ENCODE measurements at places on chromosomes 2 and 18.

DNA sequence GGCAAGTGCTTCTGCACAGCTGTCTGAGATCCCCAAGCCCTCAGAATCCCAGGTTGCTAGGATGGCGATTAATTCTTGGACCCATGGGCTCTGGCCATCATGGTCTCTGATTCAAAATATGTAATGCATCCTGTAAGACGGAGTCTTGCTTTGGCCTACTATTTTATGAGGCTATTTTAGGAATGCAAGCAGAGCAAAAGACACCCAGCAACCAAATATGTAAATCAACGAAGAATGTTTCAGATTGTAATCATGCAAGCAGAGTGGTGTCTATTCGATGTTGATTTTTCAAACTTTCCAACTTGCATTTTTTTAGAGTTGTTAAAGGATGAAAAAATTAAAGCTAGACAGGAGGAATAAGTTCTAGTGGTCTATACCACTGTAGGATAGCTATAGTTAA is 154.8 kb downstream of the COL6A3 start:
- DNase-seq = no peak

DNA sequence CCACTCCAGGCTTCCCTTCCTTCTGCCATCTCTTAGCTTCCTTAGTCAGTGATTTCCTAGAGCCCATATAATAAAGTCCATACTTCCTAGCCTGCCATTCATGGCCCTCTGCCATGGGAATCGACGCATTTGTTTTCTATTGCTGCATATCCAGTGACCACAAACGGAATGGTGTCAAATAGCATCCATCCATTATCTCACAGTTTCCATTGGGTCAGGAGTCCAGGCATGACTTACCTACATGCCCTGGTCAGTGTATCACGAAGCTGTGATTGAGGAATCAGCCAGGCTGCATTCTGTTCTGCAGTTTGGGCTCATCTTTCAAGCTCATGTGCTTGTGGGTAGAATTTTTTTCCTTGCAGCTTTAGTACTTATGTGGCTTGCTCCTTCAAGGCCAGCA is 209.7 kb upstream of the EPAS1 start:
- DNase-seq = no peak

DNA sequence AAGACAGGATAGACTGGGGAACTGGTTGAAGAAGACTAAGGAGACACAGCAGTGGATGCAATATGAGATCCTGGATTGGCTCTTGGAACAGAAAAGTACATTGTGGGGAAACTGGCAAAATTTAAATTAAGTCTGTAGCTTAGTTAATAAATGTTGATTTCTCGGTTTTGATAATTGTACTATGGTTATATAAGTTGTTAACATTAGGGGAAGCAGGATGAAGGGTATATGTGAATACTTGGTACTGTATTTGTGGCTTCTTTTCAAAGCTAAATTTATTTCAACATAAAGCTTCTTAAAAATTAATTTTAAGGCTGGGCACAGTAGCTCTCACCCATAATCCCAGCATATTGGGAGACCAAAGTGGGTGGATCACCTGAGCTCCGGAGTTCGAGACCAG is 103.8 kb downstream of the TMEM17 start:
- DNase-seq = no peak

DNA sequence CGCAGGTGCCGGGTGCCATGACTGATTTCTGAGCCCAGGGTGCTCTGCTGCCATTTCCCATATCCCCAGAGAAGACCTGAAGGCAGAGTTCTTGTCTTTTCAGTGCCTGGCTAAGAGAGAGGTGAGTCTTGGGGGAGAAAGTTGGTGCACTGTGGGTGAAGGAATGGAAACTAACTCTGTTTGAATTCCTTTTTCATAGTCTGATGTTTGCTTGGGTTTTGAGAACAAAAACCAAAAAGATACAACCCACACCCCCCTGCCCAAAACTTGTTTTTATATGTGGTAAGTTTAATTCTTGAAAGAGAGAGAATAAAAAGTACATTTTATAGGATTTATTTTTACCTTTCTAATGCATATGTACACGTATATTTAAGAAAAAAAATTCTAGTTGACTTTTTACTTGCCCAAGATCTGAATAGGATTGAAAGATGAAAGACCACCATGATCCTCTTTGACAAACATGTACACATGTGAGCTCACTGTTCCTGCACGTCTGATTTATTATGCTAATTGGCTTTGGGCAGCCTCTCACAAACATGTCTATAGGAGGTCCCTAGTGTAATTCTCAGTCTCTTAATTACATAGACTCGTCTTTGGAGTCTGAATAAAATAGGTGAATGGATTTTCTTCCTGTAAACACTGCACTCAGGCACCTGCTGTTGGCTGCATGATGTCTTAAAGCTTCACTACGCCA is 46.3 kb downstream of the ARL4C start:
- DNase-seq = no peak

DNA sequence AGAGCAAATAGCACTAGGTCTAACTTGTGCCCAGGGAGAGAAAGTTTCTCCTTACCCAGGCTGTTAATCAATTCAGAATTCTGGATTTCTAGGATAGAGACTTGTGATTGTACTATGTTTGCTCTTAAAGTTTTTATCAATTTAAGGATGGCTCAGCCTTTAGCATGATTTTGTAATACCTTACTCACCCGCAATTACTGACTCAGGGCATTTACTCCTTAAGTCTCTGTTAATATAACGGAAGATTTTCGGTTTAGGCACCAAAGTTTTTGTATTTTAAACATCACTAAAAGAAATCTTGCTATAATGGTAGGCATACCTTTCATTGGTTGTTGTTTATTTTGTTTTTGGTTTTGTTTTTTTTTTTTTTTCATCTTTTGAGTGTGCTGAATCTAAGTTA is 358.2 kb downstream of the RBM43 start:
- DNase-seq = no peak

DNA sequence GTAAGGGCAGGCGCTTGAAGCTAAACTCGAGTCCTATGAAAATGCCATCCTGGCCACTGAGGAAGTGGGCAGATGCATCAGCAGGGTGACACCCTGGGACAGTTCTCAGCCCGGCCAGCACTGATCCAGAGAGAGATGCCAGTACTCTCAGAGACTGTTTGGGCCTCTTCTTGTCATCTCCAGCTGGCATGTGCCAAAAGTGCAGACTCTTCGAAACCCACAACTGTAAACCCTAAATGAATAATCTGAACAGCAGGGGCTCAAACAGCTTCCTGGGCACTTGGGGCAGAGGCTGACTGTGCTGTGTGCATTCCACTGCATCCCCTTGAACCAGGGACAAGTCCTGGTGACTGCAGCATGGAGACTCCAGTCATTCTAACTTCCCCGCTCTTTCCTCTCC is 204.2 kb upstream of the SMAD2 start:
- DNase-seq = no peak

GRCh38 chr18:63159590-63159989 is 160.0 kb downstream of the BCL2 start:
- no peak for DNase-seq

DNA sequence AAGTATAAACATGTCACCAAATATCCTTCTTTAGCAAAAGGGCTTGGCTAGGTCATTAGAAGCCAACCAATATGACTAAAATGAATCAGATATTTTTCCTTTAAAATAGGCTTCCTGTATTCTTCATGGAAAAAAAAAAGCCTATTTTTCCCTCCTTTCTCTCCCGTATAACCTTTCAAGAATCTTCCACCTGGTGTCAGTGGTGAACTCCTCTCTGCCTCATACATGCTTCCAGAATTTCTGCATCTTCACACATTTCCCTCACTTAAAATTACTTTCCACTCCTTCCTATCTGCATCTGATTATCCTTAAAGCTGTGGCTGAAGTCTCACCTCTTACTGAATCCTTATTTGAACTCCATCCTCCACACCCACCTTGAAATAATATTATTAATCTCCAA is 116.9 kb upstream of the FANCL start:
- no peak for DNase-seq

DNA sequence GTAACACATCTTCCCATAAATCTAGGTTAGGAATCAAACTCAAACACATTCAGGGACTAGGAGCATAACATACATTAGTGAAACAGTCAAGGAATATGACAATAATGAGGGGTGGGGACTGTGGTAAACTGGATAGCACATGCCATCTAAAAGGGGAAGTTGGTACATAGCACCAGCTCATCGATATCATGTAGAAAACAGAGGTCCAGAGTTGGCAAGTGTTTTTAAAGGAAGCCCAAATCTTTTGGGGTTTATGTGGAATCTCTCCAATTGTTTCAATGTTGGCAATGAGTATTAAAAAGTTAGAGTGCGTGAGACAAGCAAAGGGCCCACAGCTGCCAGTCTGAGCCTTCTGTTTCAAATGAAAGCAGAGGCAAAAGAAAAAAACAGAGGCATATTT is 24.4 kb downstream of the KLF7 start:
- DNase-seq = no peak

DNA sequence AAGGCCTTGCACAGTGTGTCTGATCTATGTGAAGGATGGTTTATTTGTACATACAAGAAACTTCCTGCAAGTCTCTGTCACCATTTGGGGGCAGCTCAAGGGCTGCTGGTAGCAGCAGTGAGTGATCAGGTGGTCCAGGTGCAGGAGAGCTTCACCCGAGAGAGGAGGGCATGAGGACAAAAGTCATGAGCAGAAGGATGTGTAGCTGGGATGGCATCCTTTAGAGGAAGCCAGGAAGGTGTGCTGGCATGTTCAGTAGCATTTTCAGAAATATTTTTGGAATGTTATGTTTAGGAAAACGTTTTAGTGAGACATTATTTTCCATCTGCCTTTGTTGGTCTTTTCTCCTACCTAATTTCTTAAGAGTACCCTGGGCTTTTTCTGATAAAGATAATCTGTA is 31.9 kb downstream of the VWA3B start:
- DNase-seq = no peak

DNA sequence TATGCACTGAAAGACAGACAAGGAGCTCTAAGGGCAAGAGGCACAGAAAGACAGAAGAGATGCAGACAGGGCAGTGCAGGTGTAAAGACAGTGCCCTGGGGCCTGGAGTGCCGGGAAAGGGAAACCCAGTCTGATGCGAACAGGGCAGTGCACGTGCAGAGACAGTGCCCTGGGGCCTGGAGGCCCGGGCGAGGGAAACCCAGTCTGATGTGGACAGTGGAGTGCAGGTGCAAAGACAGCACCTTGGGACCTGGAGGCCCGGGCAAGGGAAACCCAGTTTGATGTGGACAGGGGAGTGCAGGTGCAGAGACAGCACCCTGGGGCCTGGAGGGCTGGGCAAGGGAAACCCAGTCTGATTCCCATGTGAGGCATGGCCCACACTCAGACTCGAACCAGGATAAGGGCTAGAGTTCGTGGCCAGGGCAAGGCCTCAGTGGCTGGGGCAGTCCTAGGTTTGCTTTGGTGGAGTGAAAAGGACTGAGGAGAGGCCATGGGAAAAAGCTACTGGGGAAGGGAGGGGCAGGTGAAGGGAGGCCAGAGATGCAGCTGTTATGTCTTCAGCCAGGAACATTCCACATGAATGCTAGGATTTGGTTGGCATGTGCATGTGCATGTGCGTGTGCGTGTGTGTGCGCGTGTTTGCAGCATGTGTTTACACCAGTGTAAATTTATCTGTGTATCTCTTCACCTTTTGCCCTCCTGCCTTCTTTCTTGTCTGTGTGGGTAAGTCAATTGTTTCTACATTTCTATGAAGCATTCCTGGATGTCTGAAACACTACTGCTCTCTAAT is 39.1 kb upstream of the DNMT3A start:
- no peak for DNase-seq

- no peak for DNase-seq
Measured at GRCh38 chr2:167607211-167607610, 640.2 kb downstream of the STK39 start.

DNA sequence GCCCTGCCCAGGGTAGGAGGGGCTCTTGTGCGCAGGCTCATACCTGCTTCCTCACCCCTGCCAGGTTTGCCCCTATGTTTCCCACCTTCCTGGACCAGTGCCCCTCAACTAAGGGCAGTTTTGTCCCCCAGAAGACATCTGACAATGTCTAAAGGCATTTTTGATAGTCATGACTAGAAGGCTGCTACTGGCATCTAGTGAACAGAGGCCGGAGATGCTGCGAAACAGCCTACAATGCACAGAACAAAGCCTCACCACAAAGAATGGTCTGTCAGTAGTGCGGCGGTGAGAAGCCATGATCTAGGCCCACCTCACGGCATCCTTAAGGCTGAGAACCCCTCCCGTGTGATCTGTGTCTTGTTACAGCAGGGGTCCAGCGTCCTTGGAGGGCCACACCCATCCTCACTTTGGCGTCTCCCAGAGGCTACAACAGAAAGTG is 96.0 kb downstream of the TMEM17 start:
- DNase-seq = no peak

GRCh38 chr18:2846636-2847316 is at the start of gene EMILIN2:
EMILIN2 (plus strand) TSS chr18:2847006; CDS start chr18:2847189, 183 bp downstream.
- no peak for DNase-seq

DNA sequence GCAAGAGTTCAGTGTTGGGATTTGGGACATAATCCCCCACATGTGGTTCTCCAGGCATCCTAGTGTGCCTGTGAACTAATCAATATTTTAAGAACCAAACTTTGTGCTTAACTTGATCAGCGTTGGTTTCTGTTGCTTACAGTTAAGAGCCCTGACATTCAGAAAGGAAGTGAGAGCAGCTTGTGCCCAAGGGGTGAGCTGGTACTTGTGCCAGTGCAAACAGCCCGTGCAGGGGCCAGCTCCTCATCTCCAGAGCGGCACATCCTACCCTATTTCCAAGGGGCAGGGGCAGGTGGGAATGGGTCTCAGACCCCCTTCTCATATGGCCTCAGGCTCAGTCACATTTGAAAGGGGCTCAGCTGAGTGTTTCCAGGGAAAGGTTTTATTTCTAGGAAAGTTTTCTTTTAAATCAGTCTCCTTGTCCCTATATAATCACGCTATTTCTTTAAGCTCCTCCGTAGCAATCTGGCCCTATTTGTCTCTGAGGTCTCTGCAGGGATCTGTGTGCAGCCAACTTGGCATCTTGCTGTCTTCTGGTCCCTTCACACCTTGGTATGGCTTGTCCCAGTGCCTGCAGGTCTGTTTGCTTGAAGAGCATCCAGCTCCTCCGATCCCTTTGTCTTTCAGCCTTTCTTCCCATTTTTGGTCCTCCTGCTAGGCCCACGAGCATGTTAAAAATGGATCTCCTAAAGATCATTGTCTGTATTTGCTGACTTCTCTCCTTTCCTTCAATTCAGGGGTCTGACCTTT is 358.9 kb downstream of the HRH4 start:
- no peak for DNase-seq

DNA sequence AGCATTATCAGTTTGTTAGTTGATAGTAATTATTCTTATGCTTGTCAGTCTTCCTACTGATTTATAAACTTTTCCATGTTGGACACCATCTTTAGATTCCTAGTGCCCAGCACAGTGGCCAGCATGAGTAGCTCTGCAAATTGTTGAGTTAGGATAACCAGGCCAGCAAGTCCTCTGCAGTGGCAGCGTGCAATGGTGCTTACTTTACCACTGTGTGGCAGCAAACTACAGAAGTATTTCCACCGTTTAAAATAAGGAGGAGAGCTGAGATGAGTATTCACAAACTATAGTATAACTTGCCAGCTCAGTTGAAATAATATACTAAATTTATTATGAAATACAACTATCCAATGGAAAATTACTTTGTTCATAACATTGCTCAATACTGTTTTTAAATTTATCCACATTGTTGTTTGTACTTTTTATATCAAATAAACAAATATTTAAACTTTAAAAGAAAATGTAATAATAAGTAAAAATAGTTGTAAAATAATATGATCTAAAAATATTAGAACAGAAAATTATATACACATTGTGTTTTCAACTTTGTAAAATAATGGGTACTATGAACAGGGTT is 9.3 kb upstream of the THADA start:
- no peak for DNase-seq
